ENCODE measurements at places on chromosomes 12 and 14.

DNA sequence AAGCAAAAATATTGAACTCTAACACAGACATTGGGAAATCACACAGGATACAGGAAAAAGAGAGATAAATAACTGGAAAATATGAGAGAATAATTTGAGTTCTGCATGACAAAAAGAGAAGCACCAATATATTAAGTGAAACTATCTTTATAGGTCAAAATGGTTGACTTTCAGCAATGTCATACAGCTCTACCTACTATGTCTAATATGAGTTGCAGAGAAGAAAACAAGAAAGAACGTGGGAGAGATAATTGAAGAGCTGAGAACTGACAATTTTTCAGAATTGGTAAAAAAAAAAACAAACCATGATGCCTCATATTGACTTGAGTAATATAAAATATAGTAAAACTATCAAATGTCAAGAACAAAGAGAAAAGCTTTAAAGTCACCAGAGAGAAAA lies 221.7 kb downstream of the BCL11B start:
- DNase-seq: no peak

- DNase-seq: no peak
Measured at GRCh38 chr14:70988452-70988851, 81.2 kb downstream of the PCNX1 start.

DNA sequence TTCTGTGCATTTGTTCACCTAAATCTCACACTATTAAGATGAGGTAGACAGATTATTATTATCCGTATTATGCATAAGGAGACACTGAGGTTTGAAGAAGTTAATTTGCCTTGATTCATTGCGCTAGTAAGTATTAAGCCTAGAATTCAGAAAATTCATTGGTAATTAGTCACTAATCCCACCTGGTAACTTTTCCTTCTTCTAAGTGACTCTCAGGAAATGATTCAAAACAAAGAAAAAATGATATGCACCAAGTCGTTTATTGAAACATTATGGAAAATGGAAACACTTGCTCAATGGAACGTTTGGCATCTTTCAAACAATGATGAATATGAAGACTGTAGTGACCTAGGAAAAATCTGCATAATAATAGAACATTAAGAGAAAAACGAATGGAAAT lies 15.2 kb downstream of the RFX4 start:
- DNase-seq: no peak

DNA sequence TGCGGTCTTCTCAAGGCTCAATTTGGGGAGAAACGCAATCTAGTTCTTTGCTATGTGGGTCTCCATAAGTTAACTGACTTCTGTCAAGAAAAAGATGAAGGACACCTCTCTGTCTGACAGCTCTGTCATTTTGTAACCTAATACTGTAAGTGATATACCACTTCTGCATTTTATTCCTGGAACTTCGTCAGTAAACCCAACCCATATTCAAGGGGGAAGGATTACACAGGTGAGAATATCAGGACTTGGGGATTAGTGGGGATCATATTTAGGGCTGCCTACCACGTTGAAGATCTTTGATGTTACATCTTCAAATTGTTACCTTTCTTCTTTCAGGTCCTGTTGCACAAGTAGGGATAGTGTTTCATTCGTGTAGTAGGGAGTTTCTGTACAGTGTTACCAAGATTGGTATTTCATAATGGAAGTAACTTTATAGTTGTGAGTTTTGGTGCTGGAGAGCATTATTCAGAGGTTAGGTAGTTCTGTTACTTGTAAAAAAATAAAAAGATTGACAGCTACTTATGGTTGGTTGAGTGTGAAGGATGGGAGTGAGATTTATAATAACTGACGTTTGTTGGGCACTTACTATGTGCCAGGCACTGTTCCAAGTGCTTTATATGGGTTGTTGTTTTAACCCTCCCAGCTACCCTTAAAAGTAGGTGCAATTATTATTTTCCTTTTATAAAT lies 1.6 kb downstream of the TMEM260 start:
- no peak for DNase-seq

DNA sequence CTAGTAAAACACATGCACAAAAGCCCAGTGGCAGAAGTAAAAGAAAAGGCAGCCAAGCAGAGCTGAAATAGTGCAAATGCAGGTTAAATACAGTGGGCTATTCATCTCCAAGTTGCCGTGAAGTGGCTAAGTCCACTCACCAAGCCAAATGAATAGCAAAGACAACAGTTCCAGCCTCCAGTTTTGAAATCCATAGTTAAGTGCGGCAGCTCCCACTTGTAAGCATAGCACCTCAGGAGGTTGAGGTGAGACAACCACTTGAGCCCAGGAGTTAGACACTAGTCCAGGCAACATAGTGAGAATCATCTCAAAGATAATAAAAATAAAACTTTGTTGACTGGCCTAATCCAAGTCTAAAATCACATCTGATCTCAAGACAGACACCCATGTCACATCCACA lies 9.8 kb upstream of the PHLDA1 start:
- DNase-seq: no peak

GRCh38 chr14:31895646-31896045 lies 181.5 kb upstream of the ARHGAP5 start:
- no peak for DNase-seq
